Ovary (tissue), 10 donors: ENCODE measurements at places on chromosomes 1 and 21. TPM values are rescaled to one million over a fixed set of nuclear protein-coding genes. Genes with fewer than 3 reads are reported as not detected.
A peak's percentile ranks its signal among the peaks of the same experiment; 100 is the strongest.

DNA sequence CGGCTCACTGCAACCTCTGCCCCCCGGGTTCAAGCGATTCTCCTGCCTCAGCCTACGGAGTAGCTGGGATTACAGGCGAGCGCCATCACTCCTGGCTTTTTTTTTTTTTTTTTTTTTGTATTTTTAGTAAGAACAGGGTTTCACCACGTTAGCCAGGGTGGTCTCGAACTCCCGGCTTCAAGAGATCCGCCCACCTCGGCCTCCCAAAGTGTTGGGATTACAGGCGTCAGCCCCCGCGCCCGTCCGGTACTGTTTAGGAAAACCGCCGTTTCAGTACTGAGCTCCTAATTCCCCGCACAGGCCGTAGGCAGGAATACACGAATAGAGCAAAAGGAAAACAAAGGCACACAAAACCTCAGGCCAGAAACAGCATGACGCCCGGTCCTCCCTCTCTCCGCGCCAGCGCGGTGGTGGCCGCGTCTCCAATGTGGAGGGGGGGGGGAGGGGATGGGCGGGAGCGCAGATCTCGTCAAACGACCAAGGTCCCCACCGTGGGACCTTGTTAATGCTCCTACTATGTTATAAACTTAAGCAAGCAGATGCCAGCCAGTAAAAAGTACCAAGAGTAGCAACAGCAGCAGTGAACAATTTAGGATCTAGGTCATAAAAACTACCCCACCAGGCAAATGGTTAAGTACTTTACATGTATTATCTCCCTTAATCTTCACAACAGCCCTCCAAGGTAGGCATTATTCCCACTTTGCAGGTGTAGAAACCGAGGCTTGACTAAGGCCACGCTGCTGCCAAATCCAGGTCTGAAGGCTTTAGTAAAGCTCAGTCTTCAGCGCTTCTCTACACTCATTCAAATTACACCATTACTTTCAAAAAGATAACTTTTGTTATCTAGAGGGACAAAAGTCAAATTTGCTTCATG is 648 bp upstream of the ADAR start:
- peak; percentile 69 for DNase-seq
- peaks cover 12% of the 10 kb centered on the region for H3K4me1 ChIP-seq
- H3K36me3 ChIP-seq: no peaks in the 10 kb centered on the region
- no peaks in the 10 kb centered on the region for H3K27me3 ChIP-seq

GRCh38 chr1:30957560-30958222 is 49.1 kb upstream of the SDC3 start:
- H3K36me3 ChIP-seq: no peaks in the 10 kb centered on the region
- no peak overlapping the region for H3K27ac ChIP-seq
- DNase-seq: no peak
- no peak overlapping the region for H3K4me3 ChIP-seq
- H3K27me3 ChIP-seq: no peaks in the 10 kb centered on the region

DNA sequence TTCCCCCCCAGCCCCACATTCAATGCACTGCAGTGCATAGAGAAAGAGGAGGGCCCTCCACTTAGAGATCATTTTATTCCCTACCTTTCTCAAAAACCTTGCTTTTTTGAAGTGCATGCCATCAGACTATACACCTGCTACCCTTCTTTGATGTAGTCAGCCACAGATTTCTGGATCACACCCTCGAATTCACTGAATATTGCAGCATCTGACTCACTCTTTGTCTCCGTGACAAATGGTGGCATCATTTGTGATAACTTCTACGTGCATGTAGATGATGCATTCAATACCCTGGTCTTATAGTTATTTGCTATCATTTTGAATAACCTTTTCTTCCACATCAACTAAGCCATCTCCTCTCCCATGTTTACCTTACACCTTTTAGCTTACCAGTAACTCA is 310.3 kb upstream of the SGIP1 start:
- H3K4me1 ChIP-seq: no peaks in the 10 kb centered on the region
- no peaks in the 10 kb centered on the region for H3K36me3 ChIP-seq
- no peaks in the 10 kb centered on the region for H3K27me3 ChIP-seq
- H3K4me3 ChIP-seq: no peak overlapping the region
- no peak overlapping the region for H3K27ac ChIP-seq
- no peak for DNase-seq

DNA sequence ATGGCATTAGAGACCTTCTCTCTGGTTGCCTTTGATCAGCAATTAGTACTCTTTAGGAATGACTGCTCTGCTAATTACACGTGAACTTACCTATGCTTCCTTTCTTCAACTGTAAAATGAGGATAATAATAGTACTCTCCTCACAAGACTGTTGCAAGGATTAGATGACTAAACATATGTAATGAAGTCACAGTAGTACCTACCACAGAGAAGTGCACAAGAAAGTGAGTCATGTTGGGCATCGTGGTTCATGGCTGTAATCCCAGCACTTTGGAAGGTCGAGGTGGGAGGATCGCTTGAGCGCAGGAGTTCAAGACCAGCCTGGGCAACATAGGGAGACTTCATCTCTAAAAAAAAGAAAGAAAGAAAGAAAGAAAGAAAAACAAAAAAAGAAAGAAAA is 68.1 kb upstream of the AK4 start:
- H3K27me3 ChIP-seq: no peaks in the 10 kb centered on the region
- no peaks in the 10 kb centered on the region for H3K4me1 ChIP-seq
- H3K4me3 ChIP-seq: no peak overlapping the region
- no peak for DNase-seq
- H3K36me3 ChIP-seq: no peaks in the 10 kb centered on the region

DNA sequence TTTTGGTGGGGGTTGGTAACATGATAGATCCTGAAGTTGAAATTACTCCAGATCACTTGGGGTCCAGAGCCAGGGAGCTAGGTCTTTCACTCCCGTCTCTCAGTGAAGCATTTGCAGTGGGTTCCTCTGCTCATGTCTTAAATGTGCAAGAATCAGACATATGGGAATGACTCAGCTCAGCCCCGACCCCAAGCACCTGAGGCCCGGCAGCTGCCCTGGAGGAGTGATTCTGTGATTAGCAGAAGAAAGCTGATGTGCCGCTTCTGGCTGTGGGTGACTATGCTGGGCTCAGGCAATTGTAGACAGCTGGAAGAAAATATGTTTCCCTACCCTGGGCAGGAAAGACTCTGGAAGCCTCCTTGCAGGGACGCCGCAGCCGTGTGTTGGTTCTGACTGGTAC is 601.7 kb downstream of the NPHP4 start:
- no peaks in the 10 kb centered on the region for H3K27me3 ChIP-seq
- no peak overlapping the region for H3K27ac ChIP-seq
- no peak overlapping the region for H3K4me3 ChIP-seq
- no peaks in the 10 kb centered on the region for H3K4me1 ChIP-seq
- H3K36me3 ChIP-seq: no peaks in the 10 kb centered on the region

DNA sequence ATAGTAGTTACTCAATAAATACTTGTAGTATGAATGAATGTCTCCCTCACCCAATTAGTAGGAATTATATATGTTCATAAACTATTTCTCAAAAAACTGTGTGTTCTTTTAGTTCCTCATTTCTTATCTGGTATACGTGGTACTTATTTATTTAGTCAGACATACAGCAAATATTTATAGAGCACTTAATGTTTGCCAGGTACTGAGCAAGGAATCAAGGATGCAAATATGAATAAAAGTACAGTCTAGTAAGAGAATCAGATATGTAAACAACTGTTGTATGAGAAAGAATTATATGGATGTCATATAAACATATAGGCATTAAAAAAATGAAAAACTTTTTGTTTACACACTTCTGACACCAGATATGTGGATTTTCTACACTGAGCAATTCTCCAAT is 58.5 kb downstream of the ATF6 start:
- H3K4me3 ChIP-seq: no peak overlapping the region
- no peaks in the 10 kb centered on the region for H3K36me3 ChIP-seq
- H3K27me3 ChIP-seq: no peaks in the 10 kb centered on the region
- H3K27ac ChIP-seq: no peak overlapping the region
- H3K4me1 ChIP-seq: no peaks in the 10 kb centered on the region

- no peaks in the 10 kb centered on the region for H3K4me1 ChIP-seq
- DNase-seq: no peak
- no peak overlapping the region for H3K27ac ChIP-seq
These were observed 22.5 kb downstream of the CHD5 start for GRCh38 chr1:6157528-6158174.

DNA sequence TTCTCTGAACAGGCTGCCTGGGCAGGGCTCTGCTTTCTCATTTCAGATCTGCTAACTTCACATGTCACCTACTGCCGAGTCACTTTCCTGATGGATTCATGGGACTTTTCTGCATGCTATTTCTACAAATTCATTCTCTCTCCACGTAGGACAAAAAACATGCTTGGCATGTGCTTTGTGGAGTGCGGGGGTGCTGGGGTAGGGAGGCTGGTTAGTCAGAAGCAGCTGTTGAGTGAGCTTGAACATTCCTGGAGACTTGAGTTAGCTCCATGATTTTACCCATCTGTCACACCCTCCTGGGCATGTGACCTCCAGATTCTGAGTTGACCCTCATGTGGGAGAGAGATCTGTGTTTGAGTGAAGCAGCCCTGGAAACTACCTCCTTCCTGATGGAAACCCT is 71.4 kb downstream of the UCK2 start:
- no peak overlapping the region for H3K27ac ChIP-seq
- no peaks in the 10 kb centered on the region for H3K27me3 ChIP-seq
- no peak for DNase-seq
- no peak overlapping the region for H3K4me3 ChIP-seq
- H3K36me3 ChIP-seq: no peaks in the 10 kb centered on the region

GRCh38 chr1:28642056-28642846 is 616 bp downstream of the TAF12 start:
- peaks cover 5% of the 10 kb centered on the region for H3K4me1 ChIP-seq
- no peaks in the 10 kb centered on the region for H3K36me3 ChIP-seq
- H3K4me3 ChIP-seq: peak overlapping the region; percentile 53
- DNase-seq: no peak
- peak overlapping the region; percentile 80 for H3K27ac ChIP-seq

GRCh38 chr1:99180915-99181314 is 83.4 kb upstream of the PLPPR4 start:
- no peak for DNase-seq
- H3K4me3 ChIP-seq: no peak overlapping the region
- H3K4me1 ChIP-seq: no peaks in the 10 kb centered on the region
- H3K36me3 ChIP-seq: no peaks in the 10 kb centered on the region

DNA sequence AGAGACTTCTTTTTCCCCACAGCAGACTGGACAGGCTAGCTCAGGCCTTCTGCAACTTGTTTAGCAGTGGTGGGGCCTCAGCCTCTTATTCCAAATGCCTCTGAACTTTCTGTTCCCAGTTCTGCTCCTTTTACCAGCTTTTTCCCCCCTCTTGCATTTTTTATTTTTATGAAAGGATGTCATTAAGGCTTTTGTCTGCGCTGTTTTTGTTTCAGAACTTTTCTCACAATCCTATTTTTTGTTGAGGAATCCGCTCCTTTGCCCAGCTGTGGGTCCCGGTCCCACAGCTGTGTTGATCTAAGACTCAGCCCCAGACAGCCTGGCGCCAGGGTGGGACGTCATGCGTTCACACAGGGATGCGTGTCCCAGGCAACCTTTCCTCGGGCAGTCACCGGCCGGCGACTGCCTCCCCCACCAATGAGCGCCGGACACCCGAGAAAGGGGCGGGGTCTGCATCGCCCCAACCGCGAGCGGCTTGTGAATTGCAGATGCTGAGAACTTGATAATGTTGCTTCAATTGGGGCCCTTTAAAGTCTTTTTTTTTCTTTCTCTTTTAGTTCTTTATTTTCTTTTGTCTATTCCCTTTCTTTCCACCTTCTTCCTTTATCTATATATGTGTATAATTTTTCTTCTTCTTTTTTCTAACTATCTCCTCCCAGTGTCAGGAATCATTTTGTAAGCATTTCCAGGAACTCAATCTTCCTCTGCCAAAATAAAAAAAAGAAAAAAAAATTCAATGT is 3.0 kb upstream of the ID3 start:
- no peaks in the 10 kb centered on the region for H3K27me3 ChIP-seq
- H3K36me3 ChIP-seq: no peaks in the 10 kb centered on the region
- H3K4me3 ChIP-seq: no peak overlapping the region

DNA sequence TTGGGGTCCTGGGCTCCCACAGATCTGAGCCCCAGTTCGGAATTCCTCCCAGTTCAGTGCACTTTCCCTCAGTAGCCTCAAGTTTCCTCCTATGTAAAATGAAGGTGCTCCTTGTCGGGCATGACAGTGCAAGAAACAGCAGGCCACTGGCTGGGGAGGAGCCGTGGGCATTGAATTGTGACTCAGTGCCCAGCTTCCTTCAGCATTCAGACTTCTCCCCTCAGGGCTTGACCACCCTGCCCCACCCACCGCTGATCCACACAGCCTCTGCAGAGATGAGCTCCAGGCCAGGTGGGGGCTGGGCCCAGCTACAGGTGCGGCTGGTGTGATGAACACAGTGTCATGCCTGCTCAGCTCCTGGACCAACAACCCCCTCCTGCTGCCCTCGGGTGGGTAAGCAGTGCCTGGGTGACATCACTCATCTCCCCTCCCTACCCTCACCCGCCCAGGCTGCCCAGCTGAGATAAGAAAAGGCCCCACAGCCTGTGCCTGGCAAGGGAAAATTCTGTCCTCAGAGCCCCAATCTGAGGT is 4.9 kb downstream of the MOB3C start:
- H3K27ac ChIP-seq: no peak overlapping the region
- H3K36me3 ChIP-seq: no peaks in the 10 kb centered on the region
- peaks cover 7% of the 10 kb centered on the region for H3K4me1 ChIP-seq
- no peak overlapping the region for H3K4me3 ChIP-seq

GRCh38 chr21:28393279-28393678 is 599.4 kb downstream of the LTN1 start:
- H3K36me3 ChIP-seq: no peaks in the 10 kb centered on the region
- no peak for DNase-seq
- no peak overlapping the region for H3K27ac ChIP-seq
- no peak overlapping the region for H3K4me3 ChIP-seq

DNA sequence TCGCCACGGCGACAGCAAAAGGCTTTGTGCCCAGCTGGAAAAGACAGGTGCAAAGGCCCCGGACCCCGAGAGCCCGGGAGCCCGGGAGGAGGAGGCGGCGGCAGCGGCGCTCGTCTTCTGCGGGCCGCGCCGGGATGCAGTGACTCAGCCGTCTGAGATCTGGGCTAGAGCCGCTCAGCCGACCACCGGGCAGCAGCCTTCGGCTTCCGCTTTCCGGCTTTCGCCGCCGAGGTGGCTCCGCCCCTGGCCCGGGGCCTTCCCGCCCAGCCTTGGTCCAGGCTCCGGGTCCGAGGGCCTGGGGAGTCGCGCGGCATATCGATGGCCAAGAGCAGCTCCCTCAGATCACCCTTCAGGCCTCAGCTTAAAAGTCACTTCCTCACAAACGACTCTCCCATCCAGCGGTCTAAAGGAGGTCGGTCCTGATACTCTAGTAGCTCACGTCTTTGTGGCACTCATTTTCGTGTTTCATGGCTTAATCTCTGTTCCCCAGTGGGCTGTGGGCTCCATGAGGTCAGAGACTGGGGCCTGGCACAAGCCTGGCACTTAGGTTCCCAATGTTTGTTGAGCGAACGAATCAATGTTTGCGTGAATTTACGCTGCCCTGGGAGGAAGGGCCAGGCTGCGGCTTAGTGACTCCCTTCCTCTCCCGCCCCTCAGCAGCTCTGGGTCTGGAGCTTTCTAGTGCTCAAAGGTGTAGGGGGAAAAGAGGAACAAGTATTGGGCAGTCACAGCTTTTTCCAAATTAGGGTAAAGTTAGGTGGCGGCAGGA is at the start of gene PHTF1:
TSS of gene PHTF1 (minus strand) at position 154 of the 769 bp plus-strand sequence. CDS start 783 bp downstream, outside the sequence.
- peak within 1 kb of the TSS; percentile 89 for H3K27ac ChIP-seq
- no peaks in the 10 kb centered on the region for H3K4me1 ChIP-seq
- H3K36me3 ChIP-seq: no peaks in the 10 kb centered on the region
- H3K27me3 ChIP-seq: no peaks in the 10 kb centered on the region
- H3K4me3 ChIP-seq: peak within 1 kb of the TSS; percentile 81
- DNase-seq: peak; percentile 75

The SH2D5 gene
- total RNA-seq: not detected

The ABCD3 gene
- total RNA-seq: 25.7 TPM

The PLA2G2F gene
- not detected for total RNA-seq

The TPTE gene
- total RNA-seq: not detected

The TMPRSS15 gene
- not detected for total RNA-seq

The RSPO1 gene
- total RNA-seq: 3.3 TPM

The SELENBP1 gene
- 91.2 TPM for total RNA-seq

The BGLAP gene
- total RNA-seq: 2.3 TPM

The CDC20 gene
- total RNA-seq: 1.8 TPM
